ENCODE measurements at places on chromosomes 11 and 22.

DNA sequence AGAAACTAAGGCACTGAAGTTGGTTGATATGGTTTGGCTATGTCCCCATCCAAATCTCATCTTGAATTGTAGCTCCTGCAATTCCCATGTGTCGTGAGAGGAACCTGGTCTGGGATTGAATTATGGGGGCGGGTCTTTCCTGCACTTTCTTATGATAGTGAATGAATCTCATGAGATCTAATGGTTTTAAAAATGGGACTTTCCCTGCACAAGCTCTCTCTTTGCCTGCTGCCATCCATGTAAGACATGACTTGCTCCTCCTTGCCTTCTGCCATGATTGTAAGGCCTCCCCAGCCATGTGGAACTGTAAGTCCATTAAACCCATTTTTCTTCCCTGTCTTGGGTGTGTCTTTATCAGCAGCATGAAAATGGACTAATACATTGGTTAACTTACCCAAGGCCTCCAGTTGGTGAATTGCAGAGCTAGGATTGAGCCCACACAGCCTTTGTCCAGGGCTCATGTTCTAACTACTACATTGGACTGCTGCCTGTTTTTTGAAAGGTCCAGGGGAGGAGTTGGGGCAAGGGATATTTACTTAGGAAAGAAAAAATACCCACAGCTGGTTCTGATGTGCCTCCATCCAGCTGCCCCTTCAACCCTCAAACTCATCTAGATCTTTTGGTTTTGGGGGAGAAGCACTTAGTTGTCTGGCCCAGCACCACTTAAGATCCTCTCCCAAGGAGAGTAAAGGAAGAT is 107.8 kb upstream of the NAV2 start:
- no peak for DNase-seq

DNA sequence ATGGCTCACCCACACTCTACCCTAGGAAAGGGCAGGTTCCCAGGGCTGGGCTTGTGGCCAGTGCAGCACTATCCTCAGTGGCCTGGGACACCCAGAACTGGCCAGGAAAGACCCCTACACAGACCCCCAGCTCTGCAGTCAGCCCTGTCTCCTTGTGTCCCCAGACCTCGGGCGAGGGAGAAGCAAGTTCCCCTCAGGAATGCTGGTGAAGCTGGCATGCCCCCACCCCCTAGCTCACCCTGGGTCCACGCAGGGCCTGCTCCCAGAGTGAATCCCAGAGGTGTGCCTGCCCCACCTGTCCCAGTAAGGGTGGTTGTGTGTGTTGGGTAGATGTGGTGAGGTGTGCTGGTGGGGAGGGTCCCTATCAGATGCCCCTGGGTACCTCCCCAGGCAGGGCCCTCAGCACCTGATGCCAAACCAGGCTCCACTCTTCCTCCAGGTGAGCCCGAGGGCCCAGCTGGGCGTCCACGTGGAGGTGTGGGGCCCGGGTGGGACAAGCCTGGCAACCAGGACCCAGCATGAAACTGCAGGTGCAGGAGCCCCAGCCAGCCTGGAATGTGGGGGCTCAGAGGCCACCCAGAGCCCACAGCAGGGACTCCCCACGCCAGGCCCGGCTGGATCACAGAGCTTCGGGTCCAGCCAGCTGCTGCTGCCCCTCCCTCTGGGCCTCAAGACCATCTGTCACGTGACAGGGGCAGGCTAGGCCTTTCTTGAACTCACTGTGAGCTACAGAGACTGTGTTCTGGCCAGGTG is 48.4 kb upstream of the KCNQ1OT1 start:
- no peak for DNase-seq

GRCh38 chr11:88363004-88363403 is 25.5 kb upstream of the CTSC start:
- DNase-seq, result no peak

DNA sequence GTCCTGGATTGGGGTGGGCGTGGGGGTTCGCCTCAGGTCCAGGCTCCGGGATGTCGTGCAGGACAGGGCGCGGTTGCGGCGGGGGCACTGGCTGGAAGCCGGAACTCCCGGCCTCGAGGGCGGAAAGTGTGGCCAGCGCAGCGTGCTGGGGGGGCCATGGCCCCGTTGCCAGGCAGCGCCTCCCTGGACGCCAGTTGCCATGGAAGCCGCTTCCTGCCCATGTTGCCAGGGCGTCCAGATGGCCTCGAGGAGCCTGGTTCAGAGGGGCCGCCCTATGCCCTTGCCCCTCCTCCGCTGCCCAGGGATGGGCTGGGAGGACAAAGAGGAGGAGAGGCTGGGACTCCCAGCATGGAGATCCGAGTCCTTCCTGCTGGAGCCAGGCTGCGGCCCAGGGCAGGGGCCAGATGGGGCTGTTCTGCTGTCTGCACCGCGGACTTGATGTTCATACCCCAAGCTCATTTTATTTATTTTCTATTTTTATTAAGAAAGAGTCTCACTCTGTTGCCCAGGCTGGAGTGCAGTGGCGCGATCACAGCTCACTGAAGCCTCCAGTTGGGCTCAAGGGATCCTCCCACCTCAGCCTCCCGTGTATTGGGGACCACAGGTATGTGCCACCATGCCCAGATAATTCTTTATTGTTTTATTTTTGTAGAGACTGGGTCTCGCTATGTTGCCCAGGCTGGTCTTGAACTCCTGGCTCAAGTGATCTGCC is 4.6 kb upstream of the CCDC188 start:
- no peak for DNase-seq

DNA sequence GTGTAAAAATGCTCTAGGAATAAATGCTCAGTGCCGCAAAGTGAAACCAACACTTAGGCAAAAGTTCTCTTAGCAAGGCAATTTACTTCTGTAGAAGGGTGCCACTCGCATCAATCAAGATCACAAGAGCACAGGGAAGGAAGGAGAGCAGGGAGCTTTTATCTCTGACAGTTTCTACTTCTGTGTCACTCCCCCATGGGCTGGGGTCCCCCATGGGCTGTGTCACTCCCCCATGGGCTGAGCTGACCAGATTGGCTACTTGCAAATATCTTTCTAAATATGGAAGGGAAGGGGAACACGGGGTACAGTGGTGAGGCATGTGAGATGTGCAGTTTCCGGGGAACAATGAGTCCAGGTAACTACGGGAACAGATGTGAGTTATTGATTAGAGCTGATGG is 397 bp downstream of the OR52N2 start:
- DNase-seq, result peak; percentile 52

DNA sequence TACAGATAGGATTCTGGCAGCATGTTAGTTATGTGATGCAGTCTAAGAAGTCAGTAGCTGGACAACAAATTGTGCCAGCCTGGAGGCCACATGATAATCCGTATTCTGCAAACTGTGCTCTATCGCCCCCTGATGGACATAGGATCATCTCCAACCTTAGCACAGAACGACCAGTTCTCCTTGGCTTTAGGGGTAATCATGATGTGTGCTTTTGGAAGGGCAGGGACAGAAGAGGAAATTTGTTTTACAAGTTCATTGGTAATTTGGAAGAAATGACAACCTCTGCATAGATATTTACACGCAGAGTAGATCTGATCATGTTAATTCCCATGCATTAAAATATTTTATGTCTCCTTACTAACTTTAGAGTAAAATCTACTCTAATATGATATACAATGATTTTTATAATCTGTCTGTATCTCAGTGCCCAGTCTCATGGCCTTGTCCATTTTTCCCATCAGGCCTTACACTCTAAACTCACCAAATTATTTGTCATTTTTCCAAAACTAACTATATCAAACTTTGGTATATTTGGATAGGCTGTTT is 12.1 kb downstream of the OR10D3 start:
- DNase-seq, result peak; percentile 71

DNA sequence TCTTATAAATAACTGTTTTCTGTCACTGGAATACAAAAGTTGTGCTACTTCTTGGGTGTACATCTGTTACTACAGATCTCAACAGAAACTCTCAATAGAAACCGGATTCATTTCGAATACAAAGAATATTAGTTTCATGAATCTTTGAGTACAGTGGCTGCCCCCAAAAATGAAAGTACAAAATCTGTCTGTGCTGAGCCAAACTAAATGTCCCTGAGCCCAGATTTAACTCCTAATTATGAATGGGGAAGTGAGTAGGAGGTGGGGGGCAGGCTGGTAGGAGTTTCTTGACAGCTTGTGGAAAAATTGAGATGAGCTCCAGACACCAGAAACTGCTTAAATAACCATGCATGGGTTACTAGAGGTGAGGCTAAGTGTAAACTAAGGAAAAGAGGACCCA is 41.6 kb downstream of the PITPNB start:
- DNase-seq, result no peak

- no peak for DNase-seq
These were observed 1.4 kb upstream of the TP53I11 start for GRCh38 chr11:44952082-44952481.

- DNase-seq, result no peak
These were observed 16.1 kb downstream of the ARHGAP1 start for GRCh38 chr11:46684367-46684766.

All from activated naive CD4-positive, alpha-beta T cell treated with anti-CD3 and anti-CD28 coated beads for 36 hours (primary cell).